Amniotic stem cell (primary cell): ENCODE measurements at places on chromosomes 7 and 10.

DNA sequence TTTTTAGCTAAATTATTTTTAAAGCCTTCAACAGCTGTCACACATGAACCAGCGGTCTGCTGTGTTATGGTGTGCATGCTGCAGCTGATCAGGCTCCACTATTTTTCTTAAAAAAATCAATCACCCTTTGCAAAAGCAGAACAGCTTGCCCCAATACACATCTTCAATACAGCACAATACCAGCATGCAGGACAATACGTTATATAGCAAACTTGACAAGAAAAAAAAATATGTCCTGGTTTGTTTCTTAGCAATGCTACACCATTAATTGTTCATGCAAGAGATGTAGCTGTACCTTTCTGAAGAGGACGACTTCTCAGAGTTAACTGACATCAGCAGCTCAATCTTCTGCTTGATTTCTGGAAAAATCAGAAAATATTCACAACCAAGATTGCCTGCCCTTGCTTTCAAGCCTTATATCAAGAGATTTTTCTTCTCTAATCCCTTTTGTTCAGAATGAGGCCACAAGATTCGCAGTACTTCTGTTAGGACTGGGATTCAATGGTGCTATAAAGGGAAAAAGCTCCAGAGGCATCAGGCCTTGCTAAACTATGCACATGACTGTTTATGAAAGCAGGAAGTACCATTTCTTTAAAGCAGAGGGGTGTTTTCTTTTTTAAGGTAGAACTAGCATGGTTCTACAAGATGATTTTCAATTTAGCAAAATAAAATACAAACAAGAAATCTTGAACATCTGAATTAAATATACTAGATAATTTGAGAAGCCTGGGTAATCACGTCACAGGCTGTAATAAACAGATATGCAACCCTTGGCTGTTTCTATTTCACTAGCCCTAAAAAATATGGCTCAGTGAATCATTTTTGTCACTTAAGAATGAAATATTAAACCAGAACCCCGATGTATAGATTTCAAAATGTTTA is 120.0 kb downstream of the SRPK2 start:
- DNase-seq: no peak

GRCh38 chr10:84706431-84706830 is 378.0 kb downstream of the CCSER2 start:
- DNase-seq: no peak

- DNase-seq: no peak
These were observed 165.8 kb downstream of the CACNB2 start for GRCh38 chr10:18306031-18306430.

DNA sequence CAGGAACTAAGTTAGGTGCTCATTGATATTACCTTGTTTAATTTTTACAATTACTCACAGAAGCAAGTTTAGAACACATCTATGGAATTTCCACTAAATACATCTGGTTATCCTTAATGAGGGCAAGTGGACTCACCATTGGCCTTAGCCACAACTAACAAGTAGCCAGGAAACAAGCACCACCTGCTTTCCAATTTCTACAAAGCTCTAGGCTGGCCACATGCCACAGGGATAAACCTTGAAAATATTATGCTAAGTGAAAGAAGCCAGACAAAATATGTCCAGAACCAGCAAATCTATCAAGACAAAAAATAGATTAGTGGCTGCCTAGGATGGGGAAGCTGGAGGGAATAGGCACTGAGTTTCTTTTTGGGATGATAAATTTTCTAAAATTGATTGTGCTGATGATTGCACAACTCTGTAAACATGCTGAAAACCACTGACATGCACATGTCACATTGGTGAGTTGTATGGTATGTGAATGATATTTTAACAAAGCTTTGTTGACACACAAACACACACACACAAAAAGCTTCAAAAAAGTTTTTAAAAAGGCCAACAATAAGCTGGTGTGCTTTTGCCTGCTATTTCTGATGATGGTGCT is 179.4 kb downstream of the CPEB3 start:
- no peak for DNase-seq

DNA sequence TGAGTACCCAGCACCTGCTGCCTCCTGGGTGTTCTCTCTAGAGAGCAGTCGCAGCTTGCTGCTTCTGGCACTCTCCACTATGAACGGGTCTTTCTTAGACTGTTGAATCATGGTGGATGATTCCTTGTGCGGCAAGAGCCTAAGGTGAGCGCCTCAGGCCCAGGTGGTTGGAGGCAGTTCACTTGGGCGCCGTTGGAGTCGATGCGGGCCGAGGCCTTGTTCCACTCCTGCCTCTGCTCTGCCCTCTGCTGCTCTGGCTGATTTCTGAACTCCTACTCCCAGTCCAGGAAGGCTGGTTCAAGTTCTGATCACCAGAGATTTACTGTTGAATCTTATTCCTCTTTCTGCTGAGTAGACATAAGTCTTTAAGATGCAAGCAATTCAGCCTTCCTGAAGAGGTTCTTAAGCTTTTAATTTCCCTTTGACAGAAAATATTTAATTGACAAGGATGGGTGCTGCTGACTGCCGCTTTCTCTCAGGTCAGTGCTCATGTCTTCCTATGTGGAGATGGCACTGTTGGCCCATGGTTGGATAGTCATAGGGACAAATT is 10.4 kb downstream of the YKT6 start:
- DNase-seq: no peak

GRCh38 chr10:78382772-78383171 is 349.1 kb downstream of the RPS24 start:
- DNase-seq: no peak

GRCh38 chr10:88428442-88428841 is 154.7 kb downstream of the RNLS start:
- no peak for DNase-seq

GRCh38 chr7:97873606-97874005 is 1.4 kb upstream of the ASNS start:
- DNase-seq: no peak

GRCh38 chr10:88994019-88994418 is 3.4 kb downstream of the FAS start:
- DNase-seq: no peak

GRCh38 chr7:37037286-37037685 is 313.0 kb upstream of the AOAH start:
- DNase-seq: no peak

DNA sequence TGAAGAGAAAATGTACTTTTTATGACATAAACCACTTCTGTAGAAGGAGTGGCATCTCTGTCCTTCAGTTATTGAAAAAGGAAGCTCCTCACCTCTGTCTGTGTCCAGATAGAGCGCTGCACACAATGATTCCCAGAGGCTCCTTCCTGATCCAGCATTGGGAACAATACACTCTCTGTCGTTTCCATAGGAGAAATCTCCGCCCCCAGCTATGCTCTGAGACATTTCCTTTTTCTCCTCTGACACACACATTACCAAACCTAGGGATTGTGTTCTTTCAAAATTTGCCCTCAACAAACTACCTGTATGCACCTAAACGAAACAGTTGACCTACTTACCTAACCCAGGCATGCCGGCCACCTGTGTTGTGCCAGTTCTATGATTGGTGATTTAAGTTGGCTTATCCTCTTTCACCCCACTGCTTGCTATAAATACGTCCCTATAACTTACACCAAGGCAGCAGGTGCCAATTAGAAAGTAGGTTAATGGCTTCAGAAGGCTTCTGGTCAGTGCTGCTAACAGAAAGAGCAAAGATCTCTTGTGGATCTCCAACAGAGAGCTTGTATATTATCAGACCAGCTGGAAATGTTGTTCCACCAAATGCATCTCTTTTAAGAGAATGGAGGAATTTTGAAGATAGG is 140.1 kb upstream of the JCAD start:
- DNase-seq: no peak

GRCh38 chr7:142557971-142558582 is 191.2 kb upstream of the PRSS1 start:
- no peak for DNase-seq

- DNase-seq: no peak
These were observed 39.3 kb upstream of the CDK6 start for GRCh38 chr7:92875719-92876118.

GRCh38 chr7:73865738-73866445 is 4.9 kb downstream of the TMEM270 start:
- peak; percentile 26 for DNase-seq

DNA sequence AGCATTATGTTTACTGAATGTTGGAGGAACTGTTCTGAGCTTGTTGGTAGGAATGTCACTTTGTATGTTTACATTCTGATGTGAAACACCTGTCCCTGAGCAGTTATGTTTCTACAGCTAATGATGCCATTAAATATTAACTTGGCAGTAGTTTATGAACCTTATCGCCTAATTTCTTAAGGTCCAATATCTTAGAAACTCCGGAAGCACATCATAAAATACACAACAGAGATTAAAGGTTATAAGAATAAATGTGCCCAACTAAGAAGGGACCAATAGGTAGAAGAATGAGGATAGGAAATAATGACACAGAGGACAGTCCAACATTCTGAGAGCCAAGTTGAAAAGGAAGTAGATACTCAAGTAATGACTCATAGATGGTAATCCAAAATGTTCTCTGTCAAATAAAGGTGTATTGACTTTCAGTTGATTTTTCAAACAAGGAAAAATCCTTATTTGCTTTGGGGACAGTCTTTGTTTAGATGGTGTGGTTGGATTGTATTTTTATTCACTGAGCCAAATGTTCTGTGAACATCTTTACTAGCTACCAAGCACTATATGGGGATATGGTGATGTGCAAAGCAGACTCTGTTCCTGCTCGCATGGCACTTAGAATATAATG is 31.9 kb downstream of the LCOR start:
- DNase-seq: no peak

GRCh38 chr7:19869979-19870378 is 96.6 kb upstream of the TMEM196 start:
- no peak for DNase-seq

- DNase-seq: no peak
These were observed 1.3 kb upstream of the ZCCHC24 start for GRCh38 chr10:79446758-79447084.

- DNase-seq: no peak
These were observed 411.4 kb downstream of the PAXIP1 start for GRCh38 chr7:154591544-154591943.

- peak; percentile 36 for DNase-seq
These were observed 43.8 kb upstream of the GPR26 start for GRCh38 chr10:123622381-123622780.

DNA sequence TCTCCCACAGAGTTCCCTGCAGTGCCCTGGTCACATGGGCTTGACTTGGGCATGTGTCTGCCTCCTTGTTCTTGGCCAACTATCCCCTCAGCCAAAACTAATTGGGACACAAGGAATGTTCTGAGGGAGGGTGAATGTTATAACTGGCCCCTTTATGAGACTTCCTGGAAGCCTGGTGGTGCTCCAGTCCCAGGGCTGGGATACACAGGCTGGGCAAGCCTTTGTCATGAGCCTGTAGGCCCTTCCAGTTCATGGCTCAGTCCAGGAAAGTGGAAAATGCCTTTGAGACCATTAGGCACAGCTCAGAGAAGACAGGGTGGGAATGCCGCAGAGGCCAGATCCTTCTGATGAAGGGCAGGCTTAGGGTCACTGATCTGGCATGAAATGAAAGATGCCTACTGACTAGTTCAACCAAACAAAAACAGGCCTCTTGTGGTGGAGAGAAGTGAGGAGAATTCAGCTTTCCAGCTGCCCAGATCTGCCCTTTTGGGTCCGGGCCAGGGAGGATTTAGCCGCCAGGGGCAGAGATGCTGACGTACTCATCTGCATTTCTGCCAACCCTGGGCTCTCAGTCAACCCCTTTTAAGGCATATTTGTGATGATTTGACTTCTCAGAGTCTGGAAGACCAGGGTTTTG is 961.5 kb downstream of the KCNMA1 start:
- DNase-seq: peak; percentile 2

- no peak for DNase-seq
These were observed 109.3 kb downstream of the CPEB3 start for GRCh38 chr10:92181575-92181974.

DNA sequence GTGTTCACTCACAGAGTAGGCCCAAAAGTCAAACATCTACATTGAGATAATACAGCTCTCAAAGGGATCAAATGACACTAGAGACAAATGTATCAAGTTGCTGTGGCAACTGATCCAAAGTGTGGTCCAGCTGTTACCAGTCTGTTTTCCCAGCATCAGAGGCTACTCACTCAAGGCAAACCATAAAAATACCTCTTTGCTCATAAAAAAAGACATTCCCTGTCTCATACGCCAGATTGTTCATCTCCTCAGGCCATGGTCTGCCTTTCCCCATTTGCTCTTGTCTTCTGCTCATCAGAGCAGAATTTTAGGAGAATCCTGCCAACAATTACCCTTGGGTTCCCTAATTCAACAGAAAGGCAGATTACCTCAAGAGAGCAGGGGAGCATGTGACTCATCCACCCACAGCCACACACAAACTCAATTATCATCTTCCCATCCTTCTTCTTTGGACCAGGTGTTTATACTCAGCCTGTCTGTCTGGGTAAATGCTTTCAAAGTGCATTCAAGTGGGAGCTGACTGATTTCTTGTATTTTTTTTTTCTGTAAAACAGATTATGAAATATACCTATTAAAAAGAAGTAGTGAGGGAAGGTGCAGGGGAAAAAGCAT is 226.5 kb upstream of the HPS1 start:
- DNase-seq: no peak

DNA sequence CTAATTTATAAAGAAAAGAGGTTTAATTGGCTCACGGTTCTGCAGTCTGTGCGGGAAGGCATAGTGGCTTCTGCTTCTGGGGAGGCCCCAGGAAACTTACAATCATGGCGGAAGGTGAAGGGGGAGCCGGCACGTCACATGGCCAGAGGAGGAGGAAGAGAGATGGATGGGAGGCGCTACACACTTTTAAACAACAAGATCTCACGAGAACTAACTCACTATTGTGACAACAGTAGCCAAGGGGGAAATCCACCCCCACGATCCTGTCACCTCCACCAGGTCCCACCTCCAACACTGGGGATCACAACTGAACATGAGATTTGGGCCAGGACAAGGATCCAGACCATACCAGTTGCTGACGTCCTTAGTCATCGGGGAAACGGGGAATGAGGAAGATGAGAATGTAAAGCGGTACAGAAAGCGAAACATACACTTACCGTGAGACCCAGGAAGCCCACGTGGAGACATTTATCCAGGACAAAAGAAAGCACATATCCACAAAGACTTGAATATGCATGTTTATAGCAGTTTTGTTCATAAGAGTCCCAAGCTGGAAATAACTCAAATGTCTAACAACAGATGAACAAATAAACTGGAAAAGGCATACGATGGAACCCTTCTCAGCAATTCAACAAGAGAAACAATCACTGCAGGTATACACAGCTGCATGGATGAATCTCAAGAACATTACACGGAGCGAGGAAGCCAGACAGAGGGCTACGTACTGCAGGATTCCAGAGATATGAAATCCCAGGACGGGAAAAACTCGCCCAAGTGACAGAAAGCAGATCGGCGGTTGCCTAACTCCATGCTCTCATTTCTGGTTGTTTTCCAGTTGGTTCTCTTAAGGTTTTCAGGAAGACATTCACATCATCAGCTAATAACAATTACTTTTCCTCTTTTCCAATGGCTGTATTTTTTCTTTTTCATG is 26.2 kb upstream of the INPP5A start:
- no peak for DNase-seq

DNA sequence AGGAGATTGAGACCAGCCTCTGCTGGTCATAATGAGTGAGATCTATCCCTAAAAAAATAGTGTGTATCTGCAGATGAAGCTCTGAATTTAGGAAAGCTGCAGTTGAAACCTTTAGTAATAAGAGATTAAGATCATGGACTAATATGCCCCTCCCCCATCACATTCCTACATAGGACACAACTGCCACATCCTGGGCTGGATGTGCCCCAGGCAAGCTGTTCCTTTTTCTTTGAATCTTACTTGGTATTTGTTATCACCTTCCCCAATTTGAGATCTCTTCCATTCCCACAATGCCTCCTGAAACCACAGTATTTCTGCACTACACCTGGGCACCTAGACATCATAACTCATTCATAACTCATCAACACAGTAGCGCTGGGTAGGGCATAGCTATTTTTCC is 74.1 kb downstream of the DOCK1 start:
- DNase-seq: no peak
